ENCODE measurements at places on chromosomes 4 and X. TPM values are rescaled to one million over a fixed set of nuclear protein-coding genes. Genes with fewer than 3 reads are reported as not detected.

DNA sequence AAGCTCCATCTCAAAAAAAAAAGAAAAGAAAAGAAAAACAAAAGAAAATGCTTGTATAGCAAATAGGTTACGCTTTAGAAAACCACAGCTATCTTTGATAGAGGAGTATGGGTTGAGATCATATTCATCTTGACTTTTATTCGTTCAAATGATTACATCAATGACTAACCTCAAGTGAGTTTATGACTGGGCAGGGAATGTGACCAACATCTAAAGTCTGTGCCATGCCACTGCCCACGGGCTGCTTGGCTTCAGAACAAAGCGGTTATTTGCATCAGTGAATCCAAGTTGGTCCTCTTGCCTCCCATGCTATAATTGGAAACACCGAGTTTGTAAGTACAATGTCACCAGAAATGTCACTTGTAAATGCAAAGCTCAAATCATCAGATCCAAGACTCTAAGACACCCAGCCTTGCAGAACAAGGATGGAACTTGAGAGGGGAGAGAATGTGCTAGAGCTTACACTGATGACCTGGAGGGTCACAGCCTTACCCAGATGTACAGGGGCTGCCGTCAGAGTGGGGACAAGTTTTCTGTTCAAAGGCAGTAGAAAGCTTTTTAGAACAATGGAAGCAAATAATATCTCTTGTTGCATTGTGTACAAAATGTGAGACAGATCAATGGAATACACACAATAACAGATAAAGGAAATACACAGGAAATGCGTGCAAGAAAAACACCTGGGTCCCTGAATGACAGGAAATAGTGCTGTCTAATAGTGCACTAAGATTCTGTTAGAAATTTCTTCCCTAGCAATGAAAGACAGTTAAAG, 8.4 kb upstream of the OPN1LW start:
- DNase-seq = no peak

DNA sequence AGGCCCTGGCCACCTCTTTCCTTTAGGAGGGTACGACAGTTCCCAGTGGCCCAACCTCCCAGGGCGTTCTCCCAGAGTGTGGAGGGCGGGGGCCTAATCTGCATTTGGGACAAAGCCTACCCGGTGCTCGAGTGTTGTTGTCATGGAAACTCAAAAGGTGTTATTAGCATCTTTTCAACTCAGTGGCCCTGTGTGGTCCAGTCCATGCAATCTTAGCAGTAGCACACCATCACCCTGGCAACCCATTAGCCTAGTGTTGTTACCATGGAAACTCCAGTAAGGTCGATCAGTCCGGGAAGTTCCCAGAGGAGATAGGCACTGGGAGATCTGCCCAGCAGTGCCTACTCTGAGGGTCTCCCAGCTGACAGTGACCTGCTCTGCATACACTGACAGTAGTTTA, 20.2 kb downstream of the APLN start:
- no peak for DNase-seq

- no peak for DNase-seq
Measured at GRCh38 chr4:76690011-76690905, 207.7 kb downstream of the SOWAHB start.

- peak; percentile 17 for DNase-seq
Measured at GRCh38 chrX:135707880-135708279, 5.6 kb upstream of the CT45A1 start.

GRCh38 chrX:39096599-39096998, 295.3 kb downstream of the MID1IP1 start:
- DNase-seq = no peak

- DNase-seq = no peak
Measured at GRCh38 chr4:41571422-41571821, 33.5 kb downstream of the LIMCH1 start.

DNA sequence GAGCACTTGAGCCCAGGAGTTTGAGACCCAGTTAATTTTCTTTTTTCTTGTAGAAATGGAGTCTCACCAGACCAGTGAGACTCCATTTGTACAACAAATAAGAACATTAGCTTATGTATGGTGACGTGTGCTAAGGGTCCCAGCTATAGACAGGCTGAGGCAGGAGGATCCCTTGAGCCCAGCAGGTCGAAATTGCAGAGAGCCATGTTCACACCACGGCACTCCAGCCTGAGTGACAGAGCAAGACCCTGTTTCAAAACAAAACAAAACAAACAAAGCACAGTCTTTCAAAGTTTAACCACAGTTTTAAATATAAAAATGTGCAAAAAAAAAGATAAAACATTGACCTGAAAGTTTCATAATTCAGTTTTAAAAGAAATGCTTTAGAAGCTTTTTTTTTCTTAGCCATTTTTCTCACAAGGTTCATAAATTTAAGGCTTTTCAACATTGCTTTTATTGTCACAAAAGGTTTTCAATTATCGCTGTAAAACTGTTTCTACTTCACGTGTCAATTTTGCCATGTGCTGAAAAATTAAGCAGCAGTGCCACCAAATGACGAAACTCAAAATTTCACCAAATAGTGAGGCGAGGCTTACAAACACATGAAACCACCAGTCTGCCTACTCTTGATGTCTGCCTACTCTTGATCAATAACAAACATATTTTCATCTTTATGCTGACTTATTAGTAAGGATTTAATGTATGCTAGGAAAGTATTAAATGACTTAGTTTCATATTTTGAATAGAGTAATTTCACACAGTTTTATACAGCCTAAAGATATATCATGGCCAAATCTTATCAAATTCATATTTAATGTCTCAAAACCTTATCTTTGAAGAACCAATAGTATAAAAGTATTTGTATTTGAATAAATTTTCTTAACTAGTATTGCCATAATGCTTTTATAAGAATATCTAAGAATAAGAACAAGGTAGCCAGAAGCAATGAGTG, 126.3 kb downstream of the NEK1 start:
- no peak for DNase-seq

GRCh38 chr4:124133753-124134152, 578.8 kb downstream of the ANKRD50 start:
- no peak for DNase-seq

The RBMXL3 gene
- not detected for polyA plus RNA-seq

The SATL1 gene
- 0.14 TPM for polyA plus RNA-seq
